Urinary bladder (tissue), 4 donors: ENCODE measurements at places on chromosomes 11 and 22. TPM values are rescaled to one million over a fixed set of nuclear protein-coding genes. Genes with fewer than 3 reads are reported as not detected.

DNA sequence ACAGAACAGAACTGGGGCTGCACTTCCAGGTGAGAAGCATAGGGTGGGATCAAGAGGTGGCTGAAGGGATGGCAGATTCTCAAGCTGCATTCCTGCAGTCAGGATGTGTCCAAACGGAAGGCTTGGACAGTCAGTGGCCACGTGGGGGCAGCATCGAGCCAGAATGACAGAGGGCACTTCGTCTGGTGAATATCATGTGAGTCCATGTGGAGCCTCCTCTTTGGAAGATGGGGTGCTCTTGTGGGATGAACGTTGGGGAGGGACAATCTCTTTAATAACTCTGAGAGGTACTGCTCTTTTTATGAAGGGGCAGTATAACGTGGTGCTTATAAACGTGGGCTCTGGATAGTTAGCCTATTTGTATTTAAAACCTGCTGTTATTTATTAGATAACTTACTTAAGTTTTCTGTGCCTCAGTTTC lies 154.9 kb upstream of the NAV2 start:
- DNase-seq = no peak

GRCh38 chr22:42296381-42296853 lies 26.0 kb upstream of the TCF20 start:
- DNase-seq = no peak

GRCh38 chr11:60085909-60086308 lies 2.6 kb upstream of the MS4A2 start:
- no peak for DNase-seq

DNA sequence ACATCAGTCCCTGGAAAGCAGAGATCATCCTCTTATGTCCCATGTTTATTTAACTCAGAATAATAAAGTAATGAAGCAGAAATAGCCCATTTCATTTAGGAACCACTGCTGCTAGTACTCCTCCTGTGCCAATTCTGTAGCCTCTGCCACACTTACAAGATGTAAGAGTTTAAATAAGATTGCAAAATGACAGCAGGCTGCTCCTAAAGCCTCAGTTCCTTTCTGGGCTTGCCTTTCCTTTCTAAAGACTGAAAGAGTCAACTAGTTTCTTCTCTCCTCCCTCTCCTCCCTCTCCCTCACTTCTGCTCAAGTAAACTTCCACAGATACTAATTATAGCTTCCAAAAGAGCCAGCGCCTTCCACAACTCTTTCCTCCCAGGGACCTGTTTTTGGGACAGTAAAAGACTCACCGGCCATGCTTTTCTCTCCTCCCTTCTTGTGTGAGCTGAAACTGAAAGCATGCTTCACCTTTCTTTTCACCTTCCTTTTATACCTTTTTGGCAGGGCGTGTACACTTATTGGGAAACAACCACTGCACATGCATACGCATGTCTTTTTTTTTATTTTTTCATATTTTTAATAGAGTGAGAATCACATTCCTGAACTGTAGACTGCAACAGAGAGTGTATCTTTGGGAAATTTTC lies 26.1 kb upstream of the CARD16 start:
- DNase-seq = no peak

- DNase-seq = peak; percentile 40
Measured at GRCh38 chr11:6992457-6993417, 27.4 kb downstream of the ZNF214 start.

DNA sequence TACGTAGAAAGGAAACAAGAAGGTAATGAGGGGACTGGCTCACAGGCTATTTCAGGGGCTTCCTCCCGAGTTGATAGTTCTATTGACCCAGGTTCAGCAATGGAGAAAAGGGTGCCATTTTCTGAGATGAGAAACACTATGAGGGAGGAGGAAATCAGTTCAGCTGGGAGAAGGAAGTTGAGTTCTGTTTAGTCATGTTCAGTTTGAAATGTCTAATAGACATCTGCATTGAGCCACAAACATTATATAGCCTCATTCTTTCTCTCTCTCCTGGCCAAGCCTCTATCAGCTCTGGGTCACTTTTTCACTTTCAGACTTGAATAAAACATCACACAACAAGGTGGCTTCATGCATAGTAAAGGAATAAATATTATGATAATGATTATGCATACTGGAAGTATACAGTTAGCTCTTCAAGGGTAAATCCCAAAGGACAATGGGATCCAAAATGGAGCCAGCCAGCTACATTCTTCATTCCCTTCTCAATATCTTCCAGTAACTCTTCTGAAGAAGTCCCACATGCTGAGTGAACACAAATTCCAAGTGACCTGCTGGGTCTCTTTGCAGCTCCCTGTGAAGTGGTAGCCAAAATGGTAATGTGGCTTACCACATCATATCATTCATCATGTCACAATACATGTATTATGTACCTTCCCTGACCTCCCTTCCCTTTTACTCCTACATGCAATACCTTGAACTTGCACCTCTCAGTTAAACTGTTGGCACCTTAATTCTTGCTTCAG lies 80.9 kb upstream of the CD44 start:
- DNase-seq = no peak

- no peak for DNase-seq
Measured at GRCh38 chr11:116579031-116579653, 193.6 kb downstream of the BUD13 start.

DNA sequence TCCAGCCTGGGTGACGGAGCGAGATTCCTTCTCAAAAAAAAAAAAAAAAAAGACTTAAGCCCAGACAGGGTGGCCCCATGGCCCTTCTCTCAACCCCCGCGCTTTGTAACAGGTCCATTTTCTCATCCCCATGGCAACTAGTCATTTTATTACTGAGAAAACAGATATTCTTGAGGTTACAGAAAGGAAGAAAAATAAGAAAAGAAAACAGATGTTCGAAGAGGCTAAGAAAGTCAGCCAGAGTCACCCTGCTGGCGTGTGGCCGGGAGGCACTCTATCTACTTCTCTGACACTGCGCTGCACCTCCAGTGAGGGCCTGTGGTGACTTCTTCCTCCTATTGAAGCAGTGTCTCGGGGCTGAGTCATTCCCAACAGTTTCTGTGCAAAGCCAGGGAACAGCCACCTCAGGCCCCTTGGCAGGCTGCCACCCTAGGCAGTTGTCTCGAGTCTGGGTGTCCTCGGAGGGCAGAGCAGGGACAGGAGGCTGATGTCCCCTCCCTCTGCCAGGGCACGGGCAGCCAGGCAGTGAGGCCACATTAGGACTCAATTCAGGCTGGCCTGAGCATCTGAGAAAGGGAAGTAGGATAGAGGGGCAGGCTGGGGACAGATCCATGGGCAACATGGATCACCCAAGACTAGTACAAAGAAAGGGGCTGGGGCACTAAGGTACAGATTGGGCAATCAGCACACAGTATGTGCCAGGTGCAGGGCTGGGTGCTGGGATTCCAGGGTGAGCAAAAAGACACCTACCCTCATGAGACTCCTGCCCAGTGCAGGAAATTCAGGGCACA lies 16.4 kb upstream of the SYVN1 start:
- peak; percentile 60 for DNase-seq

- no peak for DNase-seq
Measured at GRCh38 chr22:19169002-19169946, 9.3 kb downstream of the SLC25A1 start.

- DNase-seq = no peak
Measured at GRCh38 chr22:49678842-49679170, 148.9 kb downstream of the BRD1 start.

GRCh38 chr22:17283423-17283822 lies 64.2 kb upstream of the ADA2 start:
- no peak for DNase-seq

- DNase-seq = no peak
Measured at GRCh38 chr11:75485742-75486141, 40.0 kb downstream of the GDPD5 start.

DNA sequence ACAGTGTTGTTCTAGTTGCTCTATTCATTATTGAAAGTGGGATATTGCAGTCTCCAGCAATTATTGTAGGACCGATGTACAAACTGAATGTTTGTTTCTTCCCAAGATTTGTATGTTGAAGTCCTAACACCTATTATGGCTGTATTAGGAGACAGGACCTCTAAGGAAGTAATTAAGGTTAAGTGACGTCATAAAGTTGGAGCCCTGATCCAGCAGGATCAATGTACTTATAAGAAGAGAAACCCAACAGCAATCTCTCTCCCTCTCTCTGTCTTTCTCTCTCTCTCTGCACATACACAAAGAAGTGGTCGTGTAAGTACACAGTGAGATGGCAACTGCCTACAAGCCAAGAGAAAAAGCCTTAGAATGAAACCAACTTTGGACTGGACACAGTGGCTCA lies 16.1 kb upstream of the SLC35C1 start:
- DNase-seq = no peak

GRCh38 chr11:110287537-110287936 lies 8.9 kb downstream of the RDX start:
- DNase-seq = no peak

- no peak for DNase-seq
Measured at GRCh38 chr11:68066742-68067141, 27.9 kb downstream of the TCIRG1 start.

DNA sequence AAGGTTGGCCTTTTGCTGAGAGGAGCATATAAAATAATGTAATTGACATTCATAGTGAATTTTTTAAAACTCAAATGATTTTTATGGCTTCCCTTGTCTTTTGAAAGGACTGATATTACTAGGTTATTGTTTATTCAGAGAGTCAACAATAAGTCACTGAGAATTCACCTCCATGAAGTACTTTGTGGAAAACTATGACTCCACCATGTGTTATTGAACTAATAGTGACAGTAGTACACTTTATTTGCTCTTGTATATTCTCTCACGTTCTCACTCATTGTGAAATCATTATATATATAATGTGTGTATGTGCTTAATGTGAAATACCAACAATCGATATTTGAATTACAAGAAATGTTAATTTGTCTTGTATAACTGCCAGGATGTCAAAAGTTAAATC lies 267.4 kb upstream of the CCDC179 start:
- no peak for DNase-seq

GRCh38 chr11:8484251-8484650 lies 109.8 kb downstream of the STK33 start:
- no peak for DNase-seq

DNA sequence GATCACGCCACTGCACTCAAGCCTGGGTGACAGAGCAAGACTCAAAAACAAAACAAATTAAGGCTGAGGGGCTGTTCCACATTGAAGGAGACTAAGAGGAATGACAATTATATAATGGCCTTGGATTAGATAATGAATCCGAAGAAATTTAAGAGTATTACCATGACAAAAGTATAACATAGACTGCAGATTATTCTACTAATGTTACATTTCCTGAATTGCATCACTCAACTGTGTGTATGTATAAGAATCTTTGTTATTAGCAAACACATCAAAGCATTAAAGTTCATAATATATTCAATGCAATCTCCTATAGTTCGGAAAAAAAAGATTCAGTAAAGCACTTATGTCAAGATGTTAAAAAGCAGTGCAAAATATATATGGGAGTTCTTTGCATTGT lies 27.5 kb downstream of the CSTF3 start:
- DNase-seq = no peak

DNA sequence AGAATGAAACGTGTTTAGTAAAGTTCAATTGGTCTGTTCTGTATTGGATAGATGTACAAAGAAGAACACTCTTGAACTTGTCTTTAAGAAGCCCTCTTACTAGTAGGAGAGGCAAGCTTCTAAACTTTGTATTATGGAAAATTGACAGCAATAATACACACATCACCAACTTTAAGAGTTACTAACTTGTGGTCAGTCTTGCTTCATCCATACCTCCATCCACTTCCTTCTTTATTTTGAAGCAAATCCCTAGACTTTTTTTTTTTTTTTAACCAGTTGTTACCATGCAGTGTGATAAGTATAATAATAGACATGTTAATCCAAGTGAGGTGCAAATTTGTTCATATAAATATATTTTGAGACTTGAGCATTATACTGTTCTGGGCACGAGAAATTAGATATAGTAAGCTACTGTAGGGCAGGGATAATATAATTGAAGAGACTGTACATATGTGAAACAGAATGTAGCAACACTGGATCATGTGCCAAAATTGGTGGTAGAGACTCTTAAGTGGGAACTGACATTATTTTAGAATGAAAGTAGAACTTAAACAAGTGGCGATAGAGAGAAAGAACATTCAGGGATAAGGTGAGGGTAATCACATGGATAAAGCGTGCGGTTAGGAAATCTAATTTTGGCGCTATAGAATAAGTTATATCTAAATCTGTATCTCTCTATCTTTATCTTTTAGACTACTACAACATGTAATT lies 6.5 kb downstream of the FAR1 start:
- DNase-seq = no peak

GRCh38 chr11:130315354-130315970 lies 745 bp upstream of the ZBTB44 start:
- no peak for DNase-seq

DNA sequence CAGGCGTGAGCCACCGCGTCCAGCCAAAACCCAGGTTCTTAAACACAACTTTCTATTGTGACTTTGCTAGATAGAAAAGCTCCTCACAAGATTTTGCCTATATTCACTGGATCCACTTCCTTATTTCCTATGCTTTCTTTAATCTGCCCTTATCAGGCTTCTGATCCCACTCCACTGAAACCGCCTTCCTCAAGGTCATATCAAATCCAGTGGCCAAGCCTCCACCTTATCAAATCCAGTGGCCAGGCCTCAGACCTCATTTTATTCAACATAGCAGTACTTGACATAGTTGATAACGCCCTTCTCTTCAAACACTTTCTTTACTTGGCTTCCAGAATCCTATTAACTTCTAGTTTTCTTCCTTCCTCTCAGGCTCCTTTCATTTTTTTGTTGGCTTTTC lies 29.5 kb downstream of the DIXDC1 start:
- DNase-seq = no peak

DNA sequence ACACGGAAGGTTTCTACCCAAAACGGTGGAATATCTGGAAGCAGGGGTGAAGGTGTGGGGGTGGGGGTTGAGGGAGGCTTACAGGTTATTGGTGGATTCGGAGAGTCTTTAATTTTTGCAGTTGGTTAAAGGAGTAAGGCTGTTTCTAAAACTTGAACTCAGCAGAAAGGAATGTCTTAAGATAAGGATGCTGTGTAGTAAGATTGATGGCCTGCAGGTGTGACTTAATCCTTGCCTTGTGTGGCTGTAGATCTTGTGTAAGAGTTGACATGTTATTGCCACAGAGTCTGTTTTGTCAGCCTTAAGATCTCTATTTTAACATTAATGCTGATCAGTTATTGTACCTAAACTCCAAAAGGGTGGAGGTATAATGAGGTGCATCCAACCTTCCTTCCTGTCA lies 16.4 kb upstream of the OR6M1 start:
- no peak for DNase-seq

- no peak for DNase-seq
Measured at GRCh38 chr11:65743681-65744025, 23.1 kb upstream of the RNASEH2C start.

GRCh38 chr22:42862045-42862734 lies 5.1 kb upstream of the ARFGAP3 start:
- no peak for DNase-seq

GRCh38 chr11:119706887-119707286 lies 22.1 kb downstream of the NECTIN1 start:
- no peak for DNase-seq

The PATL1 gene
- 10.9 TPM for total RNA-seq

The APOBEC3B gene
- total RNA-seq = 1.8 TPM

The PTH gene
- total RNA-seq = not detected

The SYT12 gene
- total RNA-seq = 0.26 TPM

The SCGB1C1 gene
- total RNA-seq = not detected

The CEP126 gene
- 8.2 TPM for total RNA-seq

The KRTAP5-8 gene
- not detected for total RNA-seq

The TRPM5 gene
- 0.11 TPM for total RNA-seq

The DEPDC7 gene
- total RNA-seq = 10.5 TPM
